ENCODE measurements at places on chromosomes 2 and 18.

DNA sequence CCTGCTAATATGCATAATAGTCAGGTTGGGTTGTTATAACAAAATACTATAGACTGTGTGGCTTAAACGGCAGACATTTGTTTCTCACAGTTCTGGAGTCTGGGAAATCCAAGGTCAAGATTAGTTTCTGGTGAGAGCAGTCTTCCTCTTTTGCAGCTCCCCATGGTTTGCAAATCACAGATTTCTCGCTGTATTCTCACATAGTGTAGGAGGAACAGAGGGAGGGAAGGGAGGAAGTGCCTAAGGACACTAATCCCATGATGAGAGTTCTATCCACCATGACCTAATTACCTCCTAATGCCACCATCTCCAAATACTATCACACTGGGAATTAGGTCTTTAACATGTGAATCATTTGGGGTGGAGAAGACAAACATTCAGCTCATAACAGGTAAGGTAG, 20.1 kb upstream of the PTH2R start:
- DNase-seq = no peak

DNA sequence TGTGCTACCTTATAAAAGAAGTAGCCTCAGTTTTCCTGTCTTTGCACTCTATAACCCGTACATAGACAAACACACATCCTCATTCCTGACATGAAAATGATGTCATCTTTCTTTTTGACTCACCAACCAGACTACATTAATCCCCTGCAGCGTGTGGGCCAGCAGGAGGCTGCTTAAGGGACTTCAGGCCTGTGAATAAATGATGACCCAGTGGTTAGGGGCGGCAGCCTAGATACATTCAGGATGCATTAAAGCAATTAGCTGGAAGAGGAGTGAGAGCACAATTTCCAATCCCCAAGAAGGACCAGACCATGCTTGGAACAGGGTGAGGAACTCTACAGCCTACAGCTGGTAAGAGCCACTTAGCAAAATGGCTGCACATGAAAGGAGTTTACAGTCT, 57.3 kb upstream of the KLF7 start:
- no peak for DNase-seq

DNA sequence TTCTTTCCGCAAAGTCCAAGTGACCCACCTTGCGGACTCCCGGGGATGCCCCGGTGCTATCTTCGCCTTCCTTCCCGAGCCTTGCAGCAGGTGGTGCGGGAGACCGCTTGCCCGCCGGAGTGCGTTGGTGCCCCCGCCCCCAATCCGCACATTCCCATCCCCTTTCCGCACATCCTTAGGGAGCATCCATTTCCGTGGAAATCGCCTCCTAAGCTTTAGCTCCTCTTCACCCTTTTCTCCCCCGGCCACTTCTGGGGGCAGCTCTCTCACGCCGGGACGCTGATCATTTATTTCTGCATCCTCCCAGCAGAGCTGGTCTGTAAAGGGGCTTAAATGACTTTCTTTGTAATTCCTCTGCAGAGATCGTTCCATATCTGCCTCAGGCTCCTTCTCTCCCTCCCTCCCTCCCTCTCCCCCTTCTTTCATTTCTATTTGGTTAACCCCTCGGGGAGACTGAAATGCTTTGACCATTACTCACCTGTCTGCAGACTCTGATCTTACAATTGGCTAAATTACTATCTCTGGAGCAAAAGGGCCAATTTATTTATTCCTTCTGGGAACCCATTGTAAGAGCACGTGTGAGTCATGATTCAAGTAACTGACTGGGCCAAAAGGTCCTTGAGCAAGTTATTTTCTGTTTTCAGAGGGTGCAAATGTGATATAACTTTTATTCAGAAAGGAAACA, 1.3 kb upstream of the LYPD1 start:
- no peak for DNase-seq

GRCh38 chr2:53640466-53640865, 127.1 kb upstream of the CHAC2 start:
- DNase-seq = no peak

DNA sequence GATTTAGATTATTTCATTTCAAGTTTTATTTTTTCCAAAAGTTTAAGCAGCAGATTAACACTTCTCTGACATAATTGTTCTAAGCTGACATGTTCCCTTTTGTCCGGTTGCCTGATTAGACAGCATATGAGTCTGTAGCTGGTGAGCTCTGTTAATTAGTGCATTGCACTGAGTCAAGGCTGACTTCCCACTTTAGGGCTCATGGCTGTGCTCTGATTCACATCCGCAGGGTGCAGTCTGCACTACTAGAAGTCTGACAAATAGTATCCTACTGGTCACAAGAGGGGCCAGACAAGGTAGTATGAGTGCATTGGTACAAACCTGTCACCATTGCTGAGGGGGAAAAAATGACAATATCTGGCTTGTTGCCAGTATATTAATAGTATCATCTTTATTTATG, 443.9 kb upstream of the ZNF804A start:
- DNase-seq = no peak

GRCh38 chr18:29146068-29146467, 969.1 kb upstream of the CDH2 start:
- DNase-seq = no peak

DNA sequence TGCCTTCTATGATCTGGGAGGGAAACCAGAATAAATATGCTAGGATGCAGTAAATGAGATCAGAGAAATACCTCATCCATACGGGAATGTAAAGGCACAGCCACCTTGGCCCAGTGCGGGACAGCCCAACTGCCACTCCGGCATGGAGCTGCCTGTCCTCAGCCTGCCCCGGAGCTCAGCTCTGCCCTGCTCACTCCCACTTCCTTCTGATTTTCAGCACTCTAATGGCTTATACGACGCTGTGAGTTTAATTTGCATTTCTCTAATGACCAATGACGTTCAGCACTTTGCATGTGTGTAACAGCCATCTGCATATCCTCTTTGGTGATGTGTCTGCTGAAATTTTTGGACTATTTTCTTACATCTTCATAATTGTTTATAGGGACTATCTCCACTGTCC, 172.5 kb upstream of the RAB6C start:
- DNase-seq = no peak

- no peak for DNase-seq
Measured at GRCh38 chr2:45855374-45855773, 203.9 kb downstream of the PRKCE start.

- no peak for DNase-seq
Measured at GRCh38 chr2:177317443-177317842, 52.9 kb upstream of the NFE2L2 start.

GRCh38 chr2:18792226-18792629, 202.9 kb upstream of the NT5C1B start:
- peak; percentile 29 for DNase-seq

GRCh38 chr2:42572297-42573081, 4.1 kb downstream of the MTA3 start:
- peak; percentile 53 for DNase-seq

- DNase-seq = no peak
Measured at GRCh38 chr2:179981085-179981484, 26.0 kb downstream of the CWC22 start.

DNA sequence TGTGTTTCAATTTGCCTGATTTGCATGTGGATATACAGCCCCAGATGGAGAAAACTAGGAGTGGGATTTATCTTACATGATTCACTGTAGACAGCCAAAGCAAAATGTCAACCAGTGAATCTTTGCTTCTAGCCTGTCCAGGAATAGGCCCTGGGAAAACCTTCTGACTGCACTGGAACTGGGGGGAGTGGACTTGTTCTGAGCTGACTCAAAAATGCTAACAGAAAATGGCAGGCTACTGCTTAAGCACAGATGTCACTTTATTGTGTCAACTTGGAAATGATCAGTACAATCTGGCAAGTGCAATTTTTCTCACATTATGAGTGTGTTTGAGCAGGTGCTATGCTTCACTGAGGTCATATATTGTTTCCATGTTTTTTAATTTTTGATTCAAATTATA, 593.7 kb downstream of the NRXN1 start:
- no peak for DNase-seq

- no peak for DNase-seq
Measured at GRCh38 chr2:210515911-210516310, 39.4 kb upstream of the LANCL1 start.

GRCh38 chr2:27962006-27962405, 71.5 kb downstream of the BABAM2 start:
- DNase-seq = no peak

- DNase-seq = no peak
Measured at GRCh38 chr2:151097128-151097527, 164.5 kb downstream of the RBM43 start.

GRCh38 chr2:59988341-59988740, 565.1 kb downstream of the BCL11A start:
- DNase-seq = no peak
